ENCODE measurements at places on chromosomes 2 and 18. TPM values are rescaled to one million over a fixed set of nuclear protein-coding genes. Genes with fewer than 3 reads are reported as not detected.

Gene DSG3
- 0.06 TPM for total RNA-seq

DNA sequence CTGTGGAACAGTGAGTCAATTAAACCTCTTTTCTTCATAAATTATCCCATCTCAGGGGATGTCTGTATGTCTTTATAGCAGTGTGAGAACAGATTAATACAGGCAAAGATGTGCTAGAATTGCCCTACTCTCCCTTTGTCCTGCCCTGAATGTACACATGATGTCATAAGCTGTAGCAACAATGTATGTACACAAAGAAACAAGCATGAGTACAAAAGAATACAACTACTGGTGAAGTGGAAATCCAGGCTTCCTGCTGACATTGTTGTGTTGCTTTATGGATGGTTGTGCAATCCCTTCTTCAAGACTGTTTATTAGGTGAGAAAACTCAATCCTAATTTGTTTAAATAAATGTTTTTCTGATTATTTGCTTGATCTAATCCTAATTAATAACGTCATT, 446.6 kb downstream of the DSC3 start:
- no peak for DNase-seq

Gene MEP1B
- total RNA-seq, result 0.78 TPM

- DNase-seq, result no peak
Observed at GRCh38 chr2:7971841-7972240, 710.0 kb upstream of the ID2 start.

Gene LBH
- 114 TPM for total RNA-seq

Data from mucosa of gallbladder (tissue), 1 donor.